Stimulated activated CD8-positive, alpha-beta memory T cell treated with anti-CD3 and anti-CD28 coated beads, Interleukin-4, amount 100 ng/mL, for 24 hours (primary cell): ENCODE measurements at places on chromosomes 3 and 15.

- no peak for DNase-seq
These were observed 383.7 kb upstream of the CFAP20DC start for GRCh38 chr3:59433546-59433945.

GRCh38 chr3:159252772-159253384 is 451.0 kb downstream of the MFSD1 start:
- DNase-seq: no peak

- DNase-seq: no peak
These were observed 110.9 kb downstream of the EDEM1 start for GRCh38 chr3:5298453-5298852.

- no peak for DNase-seq
These were observed 191.7 kb downstream of the NR1D2 start for GRCh38 chr3:24136624-24137310.

DNA sequence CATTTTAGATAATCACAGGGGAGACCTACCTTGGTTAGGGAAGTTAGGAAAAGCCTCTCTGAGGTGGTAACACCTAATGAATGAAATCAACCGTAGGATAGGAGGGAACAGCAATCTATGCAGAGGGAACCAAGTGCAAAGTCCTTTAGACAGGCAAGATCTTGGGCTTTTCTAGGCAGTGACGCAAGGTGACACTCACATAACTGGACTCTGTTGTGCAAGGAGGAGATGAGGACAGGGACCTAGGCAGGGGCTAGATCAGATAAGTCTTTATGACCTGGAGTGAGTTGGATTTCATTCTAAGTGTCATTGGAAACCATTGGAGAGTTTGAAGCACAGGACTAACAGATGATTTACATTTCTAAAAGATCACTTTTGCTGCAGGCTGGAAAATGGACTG is 4.6 kb upstream of the LMOD3 start:
- DNase-seq: no peak

GRCh38 chr15:82810890-82811426 is 1.5 kb downstream of the WHAMM start:
- no peak for DNase-seq

DNA sequence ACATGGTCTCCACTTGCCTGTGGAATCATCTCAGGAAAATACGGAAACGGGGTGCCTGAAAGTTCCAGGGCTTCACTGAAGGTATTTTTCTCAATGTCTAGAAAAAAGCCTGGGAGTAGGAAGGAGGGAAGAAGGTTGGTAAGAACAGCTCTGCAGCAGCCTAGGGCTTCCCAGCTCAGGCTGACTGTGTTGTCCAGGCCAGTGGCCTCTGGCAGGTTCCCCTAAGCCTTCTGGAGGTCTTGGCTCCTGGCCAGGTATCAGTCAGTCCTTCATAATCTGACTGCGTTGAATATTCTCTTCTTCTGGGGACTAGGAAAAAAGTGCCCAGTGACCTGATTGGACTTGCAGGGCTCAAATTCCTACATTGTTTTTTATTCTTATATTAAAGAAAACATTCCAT is 38.6 kb downstream of the SSR3 start:
- no peak for DNase-seq

- no peak for DNase-seq
These were observed 56.7 kb upstream of the SNRPA1 start for GRCh38 chr15:101351736-101352135.

DNA sequence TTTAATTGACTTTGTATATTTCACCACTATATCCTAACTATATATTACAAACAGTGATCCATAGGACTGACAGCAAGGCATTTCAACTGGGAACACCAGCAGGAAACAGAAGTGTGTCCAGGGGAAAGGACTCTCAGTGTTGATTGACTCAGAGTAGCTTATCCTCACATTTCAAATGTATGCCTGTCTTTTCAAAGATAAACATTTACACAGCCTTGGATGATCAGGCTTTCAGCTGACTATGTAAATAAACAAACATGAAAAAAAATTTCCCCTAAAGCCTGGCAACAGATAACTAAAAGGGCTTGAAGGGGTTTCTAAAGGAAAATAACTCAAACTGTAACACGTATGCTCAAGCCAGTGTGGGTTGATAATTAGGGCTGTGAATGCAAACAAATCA is 321.8 kb downstream of the TBC1D5 start:
- no peak for DNase-seq

GRCh38 chr3:184846496-184846895 is 34.5 kb downstream of the VPS8 start:
- DNase-seq: no peak

DNA sequence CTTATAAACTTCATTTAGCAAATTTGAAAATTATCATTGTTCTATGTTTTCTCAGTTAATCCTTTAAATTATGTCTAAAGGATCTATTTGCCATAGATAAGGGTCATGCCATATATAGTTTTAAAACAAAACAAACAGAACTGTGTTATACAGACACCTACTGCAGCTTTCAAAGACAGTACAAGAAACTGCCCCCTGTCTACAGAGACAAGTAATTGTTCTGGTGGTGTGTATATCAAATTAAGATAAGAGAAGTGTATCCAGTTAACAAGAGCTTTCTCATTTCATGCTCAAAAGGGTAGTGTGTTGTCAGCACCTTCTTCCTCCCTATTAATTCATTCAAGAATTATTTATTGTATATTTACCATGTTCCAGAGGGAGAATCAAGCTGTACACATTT is 201.2 kb downstream of the FMN1 start:
- no peak for DNase-seq

DNA sequence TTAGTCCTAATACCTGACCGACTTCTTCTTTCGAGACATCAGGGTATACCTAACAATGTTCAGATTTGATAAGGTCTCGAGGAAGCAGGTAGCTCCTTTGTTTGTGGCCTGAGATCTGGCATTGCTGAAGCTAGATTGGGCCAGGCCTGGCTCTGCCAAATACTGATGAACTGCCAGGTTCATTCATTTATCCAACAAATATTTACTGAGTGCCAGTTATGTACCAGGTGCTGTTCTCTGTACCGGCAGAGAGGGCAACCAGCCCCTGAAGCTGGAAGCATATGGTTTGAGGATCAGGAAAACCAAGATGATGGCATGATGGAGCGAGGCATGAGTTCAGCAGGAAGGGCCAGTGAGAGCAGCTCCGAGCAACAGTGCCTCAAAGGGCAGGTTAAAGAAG is 196.2 kb upstream of the NSMCE3 start:
- no peak for DNase-seq

DNA sequence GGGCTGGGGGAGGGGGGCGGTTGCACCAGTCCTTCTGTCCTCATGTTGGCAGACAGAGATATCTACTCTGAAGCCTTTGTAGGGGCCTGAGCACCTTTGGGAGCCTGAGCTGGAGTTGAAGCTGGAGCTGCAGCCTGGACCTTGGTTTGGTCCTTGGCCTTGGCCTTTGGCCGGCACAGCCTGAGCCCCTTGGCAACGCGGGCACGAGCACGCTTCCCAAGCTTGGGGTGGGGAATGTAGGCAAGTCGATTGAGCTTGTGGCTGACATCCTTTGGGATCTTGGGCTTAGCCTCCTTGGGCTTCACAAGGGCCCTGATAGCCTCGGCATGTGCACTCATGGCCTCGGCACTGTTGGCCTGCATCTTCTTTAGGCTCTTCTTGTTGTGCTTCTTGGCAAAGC is 8.1 kb upstream of the ST6GAL1 start:
- DNase-seq: no peak

GRCh38 chr3:122397201-122397600 is 13.2 kb downstream of the FAM162A start:
- no peak for DNase-seq

DNA sequence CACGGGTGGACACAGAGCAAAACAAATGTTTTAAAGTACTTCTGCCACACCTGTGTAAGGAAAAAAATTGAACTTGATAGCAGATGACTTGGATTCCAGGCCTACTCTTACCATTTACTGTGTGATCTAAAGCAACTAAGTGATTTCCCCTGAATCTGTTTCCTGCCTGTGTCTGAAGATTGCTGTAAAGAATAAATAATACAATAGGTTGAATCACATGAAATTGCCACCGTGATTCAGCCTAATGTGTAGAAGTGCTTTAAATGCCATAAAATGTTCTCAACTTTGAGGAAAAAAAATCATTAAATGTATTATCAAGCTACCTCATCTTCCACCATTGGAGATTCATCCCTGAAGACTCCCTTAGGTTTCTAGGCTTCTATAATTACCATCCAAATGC is 27.6 kb upstream of the NUDT16 start:
- no peak for DNase-seq

DNA sequence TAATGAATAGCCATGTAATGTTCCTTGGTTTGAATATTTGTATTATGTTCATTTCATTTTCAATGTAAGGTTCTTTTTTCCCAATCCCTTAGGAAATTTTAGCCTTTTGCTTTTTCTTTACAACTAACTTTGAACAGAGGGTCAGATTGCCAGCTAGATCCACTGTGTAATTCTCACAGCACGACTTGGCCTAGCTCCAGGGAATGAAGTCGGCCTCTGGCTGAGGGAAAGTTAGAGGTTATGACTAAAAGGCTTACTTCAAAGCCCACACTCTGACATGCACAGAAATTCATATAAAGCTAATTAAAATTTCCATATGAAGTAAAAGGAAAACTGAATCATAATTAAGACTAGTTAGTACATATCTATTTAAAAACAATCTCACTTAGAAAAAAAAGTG is 38.7 kb downstream of the ROBO1 start:
- DNase-seq: no peak
